ENCODE measurements at places on chromosomes 5 and 9. TPM values are rescaled to one million over a fixed set of nuclear protein-coding genes. Genes with fewer than 3 reads are reported as not detected.

DNA sequence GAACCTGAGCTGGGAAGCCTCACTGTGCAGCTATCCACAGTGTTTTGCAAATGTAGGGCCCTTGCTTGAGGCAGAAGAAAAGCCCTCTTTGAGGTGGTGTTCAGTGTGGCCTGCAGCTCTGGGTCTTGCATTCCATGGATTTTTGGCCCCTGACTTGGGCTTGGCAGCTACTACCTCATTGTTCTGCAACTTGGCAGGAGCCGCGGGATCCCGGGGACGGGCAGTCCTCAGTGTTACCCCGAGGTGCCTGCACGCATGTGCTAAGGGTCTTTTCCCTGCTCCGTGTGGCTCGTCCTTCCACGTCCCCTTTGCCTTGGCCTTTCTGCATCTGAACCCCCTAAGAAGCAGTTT is 39.8 kb downstream of the NEK6 start:
- DNase-seq, result no peak

Gene FIBCD1
- total RNA-seq, result not detected

DNA sequence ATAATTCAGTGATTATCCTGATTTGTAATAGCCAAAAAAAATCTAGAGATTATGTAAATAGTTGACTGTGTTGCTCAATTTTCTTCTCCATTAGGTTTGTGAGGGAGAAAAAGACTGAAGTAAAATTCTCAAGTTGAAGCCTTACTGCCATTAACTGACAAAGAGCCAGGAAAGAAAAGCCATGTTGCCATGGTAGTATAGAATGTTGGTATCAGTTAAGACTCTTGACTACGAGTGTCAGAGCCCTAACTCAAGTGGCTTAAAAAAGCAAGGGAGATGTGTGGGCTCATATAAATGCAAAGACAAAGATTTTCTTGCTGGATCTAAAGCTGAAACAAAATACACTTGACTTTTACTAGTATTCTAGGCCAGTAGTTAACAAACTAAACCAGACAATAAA is 571.7 kb downstream of the KCTD16 start:
- no peak for DNase-seq

DNA sequence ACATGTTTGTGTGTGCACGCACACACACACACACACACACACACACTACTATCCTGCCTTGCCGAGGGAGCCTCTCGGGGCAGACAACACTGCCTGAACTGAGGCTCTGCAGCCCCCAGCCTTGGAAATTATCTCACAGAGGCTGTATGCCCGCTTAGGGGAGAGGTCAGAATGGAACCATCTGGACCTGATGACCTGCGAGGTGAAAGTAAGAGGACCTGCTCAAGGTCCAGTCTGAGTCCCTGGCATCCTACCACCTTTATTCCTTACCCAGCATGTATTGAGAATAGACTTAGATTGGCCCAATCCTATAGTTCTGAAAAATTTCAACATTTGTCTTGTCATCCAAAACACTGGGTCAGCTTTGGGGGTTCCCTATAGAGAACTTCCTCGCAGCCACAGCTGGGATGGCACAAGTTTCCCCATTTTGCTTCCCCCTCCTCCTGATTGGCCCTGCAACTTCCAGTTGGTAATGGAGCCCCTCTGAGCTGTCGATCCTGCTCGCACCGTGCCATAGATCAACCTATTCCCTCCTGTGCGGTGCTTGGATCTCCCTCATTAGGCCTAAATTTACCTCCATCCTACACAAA is 10.2 kb downstream of the MVB12B start:
- DNase-seq, result no peak

- no peak for DNase-seq
These were observed 22.4 kb upstream of the NREP start for GRCh38 chr5:111779260-111779921.

DNA sequence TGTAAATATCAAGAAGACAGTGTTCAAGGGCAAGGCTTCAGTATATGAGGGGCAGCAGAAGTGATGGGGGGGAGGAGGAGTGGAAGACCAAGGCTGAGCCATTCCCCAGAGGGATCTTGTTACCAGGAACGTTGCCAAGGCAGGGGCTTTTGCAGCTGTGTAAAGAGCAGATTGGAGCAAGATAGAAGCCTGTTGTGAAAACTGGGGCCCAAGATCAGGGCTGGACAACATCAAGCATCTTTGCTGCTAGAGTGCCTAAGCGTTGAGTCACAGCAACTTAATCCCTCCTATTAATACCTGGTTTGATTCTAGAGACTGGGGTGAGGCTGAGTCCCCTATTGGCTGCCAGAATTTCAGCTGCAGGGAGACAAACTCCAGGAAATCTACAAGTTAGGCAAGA is 18.4 kb upstream of the ERCC6L2 start:
- no peak for DNase-seq

- DNase-seq, result no peak
These were observed 3.6 kb downstream of the HNRNPAB start for GRCh38 chr5:178207917-178208280.

GRCh38 chr9:113941056-113941455 is 64.9 kb downstream of the ZNF618 start:
- no peak for DNase-seq

DNA sequence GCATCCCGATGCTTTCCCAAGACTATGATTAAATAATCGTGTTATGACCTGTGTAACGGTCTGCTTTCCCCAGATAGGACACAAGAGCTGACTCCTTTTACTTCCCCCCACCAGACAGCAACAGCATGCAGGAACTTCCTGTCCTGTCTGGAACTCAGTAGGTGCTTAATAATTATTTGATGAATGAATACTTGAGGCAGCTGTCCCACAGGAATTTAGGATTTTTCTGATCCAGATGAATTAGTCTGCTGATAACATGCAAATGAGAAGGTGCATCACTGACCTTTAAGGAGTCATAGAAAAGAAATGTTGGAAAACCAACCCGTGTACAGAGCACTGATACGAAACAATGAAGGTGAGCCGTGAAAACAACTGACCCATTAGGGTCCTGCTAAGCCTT is 12.2 kb downstream of the RNF130 start:
- no peak for DNase-seq

Gene PIP5K1B
- total RNA-seq, result 23.2 TPM

DNA sequence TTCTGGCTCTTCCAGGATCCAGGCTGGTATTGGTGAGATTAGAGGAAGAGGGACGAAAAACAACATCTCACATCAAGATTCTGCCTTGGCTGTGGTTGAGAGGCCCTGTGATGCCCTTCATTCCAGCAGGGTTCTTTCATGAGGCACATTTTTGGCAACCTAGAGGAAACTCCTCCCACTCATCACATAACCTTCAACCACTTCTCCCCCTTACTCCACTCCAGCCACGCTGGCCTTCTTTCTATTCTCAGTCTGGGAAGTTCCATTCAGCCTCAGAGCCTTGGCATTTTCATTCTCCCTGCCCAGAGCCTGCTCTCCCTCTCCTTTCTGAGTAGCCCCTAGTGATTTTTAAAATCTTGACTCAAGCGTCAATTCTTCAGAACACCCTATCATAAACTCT is 337.5 kb downstream of the ZSWIM6 start:
- no peak for DNase-seq

Gene IL5
- total RNA-seq, result 20.0 TPM

DNA sequence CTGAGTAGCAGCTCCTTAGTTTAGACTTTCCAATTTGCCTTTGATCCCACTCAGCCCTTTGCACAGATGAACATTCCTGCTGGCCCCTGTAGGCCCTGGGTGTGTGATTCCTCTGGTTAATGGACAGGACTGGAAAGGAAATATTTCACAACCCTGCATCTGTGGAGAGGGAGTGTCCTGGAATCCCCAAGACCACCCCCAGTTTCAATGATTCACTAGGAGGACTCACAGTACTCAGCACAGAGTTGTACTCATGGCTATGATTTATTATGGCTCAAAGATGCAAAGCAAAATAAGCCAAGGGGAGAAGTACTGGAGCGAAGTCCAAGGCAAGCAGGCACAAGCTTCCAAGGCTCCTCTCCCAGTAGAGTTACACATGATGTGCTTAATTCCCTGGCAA is 42.4 kb upstream of the TJP2 start:
- peak; percentile 23 for DNase-seq

DNA sequence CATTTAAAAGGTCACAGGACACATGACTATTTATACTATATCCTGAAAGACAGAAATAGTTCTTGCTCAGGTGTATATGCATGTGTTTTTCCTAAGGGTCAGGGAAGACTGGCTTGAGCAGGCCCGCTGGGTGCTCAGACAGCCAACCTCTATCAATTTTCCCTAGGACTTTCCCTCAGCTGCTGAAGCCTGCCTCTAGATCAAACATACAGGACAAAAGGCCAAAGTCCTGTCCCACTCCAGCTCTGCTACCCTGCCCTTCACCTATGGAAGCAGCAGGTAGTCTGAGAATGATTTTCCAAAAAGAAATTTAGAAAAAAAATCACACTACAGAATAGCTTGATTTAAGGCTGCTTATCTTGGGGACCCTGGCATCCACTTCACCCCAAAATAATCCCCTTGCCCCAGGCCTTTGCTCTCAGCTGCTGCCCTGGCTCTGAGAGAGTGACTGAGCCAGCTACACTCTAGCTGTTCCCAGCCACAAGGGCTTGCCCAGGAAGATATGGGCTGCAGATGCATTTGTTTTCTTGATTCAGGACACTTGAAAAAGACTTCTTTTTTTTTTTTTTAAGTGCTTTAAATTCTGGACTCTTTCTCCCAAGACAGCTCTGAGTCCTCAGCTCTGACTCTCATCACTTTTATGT is 42.5 kb downstream of the KLHL3 start:
- DNase-seq, result no peak

- peak; percentile 70 for DNase-seq
These were observed 754 bp downstream of the VDAC1 start for GRCh38 chr5:134003817-134004625.

GRCh38 chr5:6632888-6633468 is at the start of the genes NSUN2 and SRD5A1:
NSUN2 (minus strand) TSS chr5:6633044; CDS start chr5:6632979, 65 bp downstream.
SRD5A1 (plus strand) TSS chr5:6633440; CDS start chr5:6633577, 137 bp downstream.
- DNase-seq, result peak; percentile 92

DNA sequence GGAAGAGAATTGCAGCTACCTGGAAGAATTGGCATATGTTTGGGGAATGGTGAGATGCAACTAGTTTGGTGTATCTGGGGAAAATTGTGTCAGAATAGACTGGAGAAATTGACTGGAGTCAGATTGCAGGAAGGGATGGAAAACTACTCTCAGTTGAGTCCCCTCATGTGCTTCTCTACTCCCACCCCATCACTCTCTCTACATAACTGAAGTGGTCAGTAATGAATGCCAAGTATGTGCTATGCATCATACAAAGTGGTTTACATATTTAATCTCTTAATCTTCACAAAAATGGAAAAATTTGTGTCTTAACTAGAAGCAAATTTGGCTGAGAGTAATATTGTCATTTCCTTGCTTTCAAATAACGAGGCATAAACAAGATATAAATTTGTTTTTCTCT is 146.4 kb upstream of the TNC start:
- no peak for DNase-seq

- no peak for DNase-seq
These were observed 116.9 kb upstream of the TRPC7 start for GRCh38 chr5:136482206-136482605.

DNA sequence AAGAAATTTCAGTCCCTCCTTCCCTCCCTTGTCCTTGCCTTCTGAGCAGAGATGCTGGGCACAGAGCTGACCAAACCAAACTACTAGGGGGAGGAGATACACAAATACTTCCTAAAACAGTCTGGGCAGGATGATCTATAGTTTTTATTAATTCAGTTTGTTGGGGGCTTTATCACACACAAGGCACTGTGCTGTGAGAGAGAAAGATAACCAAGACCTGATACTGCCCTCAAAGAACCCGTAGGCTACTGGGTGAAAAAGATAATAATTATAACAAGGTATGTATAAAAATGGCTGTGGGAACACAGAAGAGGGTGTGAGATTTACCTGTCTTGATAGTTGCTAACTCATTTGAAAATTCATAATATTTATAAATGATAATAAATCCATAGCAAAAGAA is 354.7 kb downstream of the NDUFS4 start:
- DNase-seq, result no peak

DNA sequence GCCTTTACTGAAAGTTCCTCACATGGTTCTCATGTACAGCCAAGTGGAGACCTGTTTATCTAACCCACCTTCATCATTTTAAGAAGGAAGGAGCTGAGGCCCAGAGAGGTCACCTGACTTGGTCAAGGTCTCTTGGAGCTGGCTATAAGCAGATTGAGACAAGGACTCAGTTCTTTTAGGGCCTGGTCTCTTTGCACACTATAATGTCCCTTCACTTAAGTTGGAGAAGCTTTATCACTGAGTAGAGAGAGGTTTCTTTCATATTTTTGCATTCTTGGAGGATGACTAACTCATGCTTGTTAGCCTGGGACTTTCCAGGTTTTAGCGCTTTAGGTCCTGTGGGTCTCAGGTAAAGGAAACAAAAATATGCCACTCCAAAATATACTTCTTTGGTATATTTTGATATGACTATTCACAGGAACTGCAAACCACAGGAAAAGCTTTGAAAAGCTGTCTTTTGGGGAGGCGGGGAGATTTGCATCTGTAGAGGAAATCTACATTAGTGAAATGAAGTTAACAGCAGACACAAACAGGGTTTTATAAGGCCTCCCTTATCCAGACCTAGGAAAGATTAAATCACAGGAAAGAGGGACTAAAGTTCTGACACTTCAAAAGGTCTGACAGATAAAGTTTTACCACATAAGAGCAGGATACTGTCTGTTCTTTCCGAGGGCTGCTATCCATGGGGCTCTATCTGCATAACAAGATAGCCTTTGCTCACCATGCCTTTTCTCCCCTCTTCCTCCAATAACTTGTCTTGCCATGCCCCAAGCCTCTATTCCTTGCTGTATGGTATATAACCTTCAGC is 95.8 kb upstream of the ANKRD55 start:
- DNase-seq, result peak; percentile 69

DNA sequence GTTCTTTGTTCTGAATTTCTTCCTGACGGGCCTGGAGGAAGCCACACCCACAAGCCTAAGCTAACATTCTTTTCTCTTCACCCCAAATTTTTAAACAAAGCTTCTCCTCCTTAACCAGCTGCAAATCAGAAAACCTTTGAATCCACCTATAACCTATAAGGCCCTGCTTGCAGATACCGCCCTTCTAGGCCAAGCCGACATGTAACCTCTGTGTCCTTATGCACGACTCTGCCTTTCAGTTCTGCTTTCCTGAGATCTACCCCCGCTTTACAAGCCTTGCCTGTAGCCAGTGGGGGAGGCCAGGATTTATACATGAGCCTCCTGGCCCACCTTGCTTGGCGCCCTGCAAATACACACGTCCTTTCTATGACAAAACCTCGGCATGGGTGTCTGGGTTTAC is 19.3 kb downstream of the BRD9 start:
- no peak for DNase-seq

- peak; percentile 63 for DNase-seq
These were observed 23.4 kb downstream of the MINAR2 start for GRCh38 chr5:129771058-129771838.

DNA sequence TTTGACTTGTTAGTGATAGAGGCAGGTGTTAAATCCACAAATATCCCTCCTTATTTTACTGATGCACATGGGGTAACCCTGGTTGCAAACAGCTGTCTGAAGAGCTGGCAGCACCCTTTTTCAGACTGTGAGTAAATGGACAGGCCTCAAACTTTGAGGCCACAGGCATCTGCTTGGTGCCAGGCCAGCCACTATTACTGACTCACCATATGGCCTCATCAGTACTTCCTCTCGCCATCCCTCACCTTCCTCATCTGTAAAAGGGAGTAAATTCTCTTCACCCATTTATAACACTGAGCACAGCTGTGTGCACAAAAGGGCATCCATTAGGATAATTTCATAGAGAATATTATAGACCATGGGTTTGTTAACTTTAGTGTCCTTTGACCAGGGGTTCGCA is 11.9 kb upstream of the TNIP1 start:
- DNase-seq, result no peak

GRCh38 chr5:2415678-2416077 is 335.8 kb downstream of the IRX2 start:
- no peak for DNase-seq

- DNase-seq, result no peak
These were observed 2.2 kb upstream of the CDX1 start for GRCh38 chr5:150164211-150164980.

Gene SPOCK1
- total RNA-seq, result 0.38 TPM

- no peak for DNase-seq
These were observed 68.7 kb downstream of the SHB start for GRCh38 chr9:38000332-38000731.

All from activated CD8-positive, alpha-beta memory T cell treated with anti-CD3 and anti-CD28 coated beads, Interleukin-2, amount 10 ng/mL, durations not matched to agents 7 days and 5 days (primary cell).